ENCODE measurements at places on chromosomes 5 and 9.

DNA sequence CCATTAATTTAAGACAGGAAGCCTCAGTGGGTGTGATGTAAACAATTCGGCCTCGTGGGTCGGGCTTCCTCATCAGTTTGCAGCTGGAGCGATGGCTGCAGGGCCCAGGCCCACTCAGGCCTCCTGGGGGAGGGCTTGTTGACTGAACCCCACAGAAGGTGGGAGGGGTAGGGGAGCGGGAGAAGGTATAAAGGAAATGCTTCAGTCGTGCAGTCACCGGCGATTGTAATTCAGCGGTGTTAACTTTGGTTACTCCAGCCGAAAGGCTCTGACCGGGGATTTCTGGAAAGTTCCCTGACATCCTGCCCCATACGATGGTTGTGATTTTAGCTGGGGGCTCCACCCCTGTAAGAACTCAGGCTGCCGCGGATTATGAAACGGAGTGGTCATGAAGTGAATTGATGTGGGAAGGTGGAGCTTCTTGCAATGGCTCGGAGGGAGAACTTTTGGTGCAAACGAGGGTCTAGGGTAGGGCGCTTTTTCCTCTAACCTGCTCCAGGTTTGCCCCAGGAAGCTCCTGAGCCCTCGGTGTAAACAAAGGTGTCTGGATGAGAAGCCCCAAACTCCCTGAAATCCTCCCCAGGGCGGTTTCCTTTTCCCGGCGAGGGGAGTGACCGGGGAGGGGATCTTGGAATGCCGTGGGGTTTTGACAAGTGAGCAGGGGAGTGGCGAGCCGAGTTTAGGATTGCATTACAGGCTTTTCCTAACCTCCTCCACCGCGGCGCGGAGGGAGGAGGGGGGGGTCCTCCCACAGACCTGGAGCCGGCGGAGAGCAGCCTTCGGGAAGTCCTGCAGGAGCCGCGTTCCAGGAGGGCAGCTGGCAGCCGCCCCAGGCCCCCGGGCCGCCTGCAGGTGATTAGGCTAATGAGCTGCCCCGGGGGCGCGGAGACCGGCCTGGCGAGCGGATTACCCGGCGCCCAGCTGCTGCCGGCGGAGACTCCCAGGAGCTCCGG is 215.5 kb downstream of the PDZD2 start:
- DNase-seq: peak; percentile 36

- DNase-seq: no peak
Observed at GRCh38 chr5:10351199-10351905, 2.1 kb upstream of the MARCHF6 start.

DNA sequence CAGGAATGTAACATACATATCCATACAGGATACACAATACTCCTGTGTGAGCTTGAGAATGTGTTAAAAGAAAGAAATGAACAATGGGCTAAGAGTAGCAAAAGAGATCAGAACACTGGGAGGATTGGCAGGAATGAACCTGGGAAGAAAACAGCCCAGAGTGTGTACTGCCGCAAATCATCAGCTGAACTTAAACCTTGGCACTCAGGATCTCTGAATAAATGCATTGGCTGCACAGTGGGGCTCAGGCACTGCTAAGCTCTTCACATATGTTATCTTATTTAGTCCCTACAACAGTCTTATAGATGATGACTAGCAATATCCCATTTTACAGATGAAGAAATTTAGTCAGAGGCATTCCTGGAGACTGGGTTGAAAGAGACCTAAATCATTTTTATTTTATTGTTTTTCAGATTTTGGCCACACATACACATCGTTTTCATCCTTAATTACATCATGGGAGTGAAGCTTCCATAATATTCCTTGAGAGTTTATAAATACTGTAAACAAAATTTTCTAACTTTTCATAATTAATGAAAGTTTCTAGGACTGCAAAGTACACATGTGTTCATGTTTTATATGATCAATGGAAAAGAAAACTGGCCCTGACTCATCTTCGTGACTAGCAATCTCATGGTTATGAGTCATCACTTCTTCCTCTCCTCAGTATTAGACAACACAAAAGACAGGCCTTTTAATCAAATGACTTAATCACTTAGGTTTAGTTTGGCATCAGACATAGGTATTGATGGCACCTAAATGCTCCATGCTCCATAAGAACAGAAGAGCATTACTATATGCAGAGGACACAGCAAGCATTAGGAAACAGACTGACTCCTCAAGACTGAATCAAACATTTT is 59.2 kb downstream of the CDH18 start:
- no peak for DNase-seq

DNA sequence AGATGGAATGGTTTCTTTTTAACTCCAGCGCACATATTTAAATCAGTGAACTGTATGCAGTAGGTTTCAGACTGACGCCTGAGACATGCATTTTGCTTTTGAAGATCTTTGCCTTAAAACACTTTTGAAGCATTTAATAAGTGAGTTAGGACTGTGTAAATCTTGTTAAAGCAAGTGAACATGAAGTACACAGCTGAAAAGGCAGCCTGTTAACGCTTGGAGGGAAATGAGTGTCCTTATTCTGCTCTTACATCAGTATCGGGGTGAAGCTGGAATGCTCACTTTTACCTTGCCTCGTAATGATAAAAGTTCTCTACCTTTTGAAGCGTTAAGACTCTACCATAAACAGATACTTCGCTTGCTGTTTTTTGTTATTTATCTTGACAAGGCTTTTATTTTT is 552.2 kb downstream of the ZNF608 start:
- no peak for DNase-seq

- DNase-seq: no peak
Observed at GRCh38 chr5:159657771-159658170, 258.5 kb upstream of the ADRA1B start.

DNA sequence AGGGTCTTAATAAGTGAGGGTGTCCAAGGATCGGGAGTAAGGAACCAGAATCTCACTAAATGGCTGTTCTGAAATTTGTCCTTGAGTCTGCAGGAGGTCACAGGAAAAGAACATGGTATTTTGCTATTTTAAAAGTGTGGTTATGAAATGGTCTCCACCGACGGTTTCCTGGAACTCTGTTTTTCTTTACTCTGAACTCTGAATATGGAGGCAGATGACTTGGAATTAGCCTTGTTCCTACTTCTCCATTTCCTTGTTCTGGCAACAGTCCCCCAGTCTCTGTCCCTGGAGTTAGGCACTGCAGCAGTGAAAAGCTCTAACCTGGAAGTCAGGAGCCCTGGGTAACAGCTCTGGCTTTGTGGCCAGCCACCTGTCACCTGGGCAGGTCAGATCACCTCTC is 46.6 kb upstream of the C5orf58 start:
- DNase-seq: peak; percentile 11

DNA sequence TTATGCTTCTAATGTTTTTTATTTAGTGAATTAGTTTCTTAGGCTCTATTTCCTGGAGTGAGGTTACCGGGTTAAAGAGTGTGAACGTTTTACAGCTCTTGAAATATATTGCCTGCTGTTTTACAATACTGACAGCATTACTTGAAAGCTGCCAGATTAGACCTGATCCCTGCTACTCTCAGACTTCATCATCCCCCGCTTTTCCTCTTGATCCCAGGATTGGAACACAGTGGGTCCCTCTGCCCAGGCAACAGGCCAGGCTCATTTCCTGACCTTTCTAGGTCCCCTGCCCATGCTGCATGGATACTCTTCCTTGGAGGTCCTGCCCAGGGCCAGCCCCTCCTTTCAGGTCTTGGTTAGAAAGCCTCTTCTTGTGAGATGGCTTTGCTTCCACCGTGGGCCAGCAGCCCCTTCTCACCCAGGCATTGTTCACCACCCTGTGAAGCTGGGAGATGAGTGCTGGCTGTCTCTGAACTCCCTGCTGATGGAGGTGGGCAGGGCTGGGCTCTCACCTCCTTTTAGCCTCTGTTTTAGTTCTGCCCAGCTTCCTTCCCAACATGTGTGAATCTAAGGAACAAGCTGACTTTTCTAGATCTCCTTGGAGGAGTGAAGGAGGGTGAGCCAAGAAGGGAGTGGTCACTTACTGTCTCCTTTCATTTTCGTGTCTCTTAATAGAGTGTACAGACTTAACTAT is 15.5 kb upstream of the FAM120AOS start:
- DNase-seq: no peak

DNA sequence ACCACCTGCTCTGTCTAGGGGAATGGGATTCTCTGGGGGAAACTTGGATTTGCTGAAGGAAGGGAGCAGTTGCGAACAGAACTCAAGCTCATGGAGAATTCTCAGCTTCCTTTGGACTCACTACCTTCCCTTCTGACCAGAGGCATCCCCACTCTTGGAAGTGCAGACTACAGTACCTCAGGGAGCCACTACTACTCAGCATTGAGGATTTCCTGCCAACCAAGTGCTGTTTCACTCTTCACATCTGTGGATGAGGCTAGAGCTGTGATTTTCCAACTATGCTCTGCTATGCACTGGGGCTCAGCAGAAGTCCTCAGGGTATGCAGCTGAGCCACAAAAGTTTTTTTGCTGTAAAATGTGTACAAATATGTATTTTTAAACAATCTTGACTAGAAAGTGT is 43.9 kb downstream of the MACROH2A1 start:
- no peak for DNase-seq

DNA sequence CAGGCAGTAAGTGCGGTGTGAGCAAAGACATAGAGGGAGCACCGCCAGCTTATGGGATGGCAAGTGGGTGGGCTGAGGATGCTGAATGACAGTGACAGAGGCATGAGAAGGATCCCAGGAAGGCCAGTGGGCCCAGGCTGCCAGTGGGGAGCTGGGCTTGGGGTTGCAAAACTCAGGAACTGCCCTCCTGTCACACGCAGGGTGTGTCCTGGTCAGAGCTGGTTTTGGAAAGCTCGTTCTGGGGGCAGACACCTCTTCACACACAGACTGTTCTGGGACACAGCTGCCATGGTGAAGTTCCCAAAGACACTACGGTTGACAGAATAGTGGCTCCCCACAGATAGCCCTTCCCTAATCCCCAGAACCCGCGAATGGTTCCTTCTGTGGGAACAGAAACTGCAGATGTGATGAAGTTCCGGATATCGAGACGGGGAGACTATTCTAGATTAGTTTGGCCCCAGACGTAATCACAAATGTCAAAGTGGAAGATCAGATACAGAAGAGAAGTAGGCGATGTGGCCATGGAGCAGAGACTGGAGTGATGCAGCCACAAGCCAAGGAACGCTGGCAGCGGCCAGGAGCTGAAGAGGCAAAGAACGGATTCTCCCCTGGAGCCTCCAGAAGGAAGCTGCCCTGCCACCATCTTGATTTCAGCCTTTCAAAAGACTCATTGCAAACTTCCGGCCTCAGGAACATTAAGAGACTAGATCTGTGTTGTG is 159.0 kb downstream of the COL23A1 start:
- DNase-seq: no peak

- no peak for DNase-seq
Observed at GRCh38 chr9:87065981-87066380, 118.7 kb upstream of the GAS1 start.

DNA sequence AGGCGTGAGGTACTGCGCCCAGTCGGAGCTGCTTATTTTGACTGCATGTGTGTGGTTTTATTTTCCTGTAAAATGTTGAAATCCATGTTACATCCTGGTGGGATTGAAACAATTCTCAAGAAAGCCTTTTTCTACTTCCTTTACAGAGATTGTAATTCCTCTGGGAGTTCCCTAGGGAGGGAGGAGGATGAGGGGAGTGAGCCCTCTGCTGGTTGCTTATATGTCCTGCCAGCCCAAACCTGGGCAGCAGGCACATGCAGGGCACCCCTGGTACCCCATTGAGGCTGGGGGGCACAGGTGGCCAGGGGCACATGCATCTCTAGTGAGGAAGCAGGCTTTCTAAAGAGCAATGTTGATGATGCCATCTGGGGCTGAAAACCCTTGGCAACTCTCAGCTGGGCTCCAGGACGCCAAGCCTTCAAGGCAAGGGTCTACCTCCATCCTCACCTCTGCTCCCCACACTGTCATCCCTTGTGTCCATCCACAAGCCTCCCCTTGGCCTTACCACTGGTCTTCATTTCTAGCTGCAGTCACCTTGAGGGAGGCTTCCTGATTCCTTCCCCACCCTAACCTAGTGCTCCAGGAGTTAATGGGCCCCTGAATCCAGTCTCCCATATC is 84.7 kb upstream of the TNFSF8 start:
- DNase-seq: peak; percentile 41

GRCh38 chr5:159975462-159976019 is 33.4 kb upstream of the TTC1 start:
- no peak for DNase-seq

- DNase-seq: no peak
Observed at GRCh38 chr9:36891341-36891811, 142.7 kb downstream of the PAX5 start.

- no peak for DNase-seq
Observed at GRCh38 chr9:131539223-131539923, 6.0 kb upstream of the PRRT1B start.

GRCh38 chr5:133944263-133945185 is 23.9 kb downstream of the C5orf15 start:
- DNase-seq: peak; percentile 73

DNA sequence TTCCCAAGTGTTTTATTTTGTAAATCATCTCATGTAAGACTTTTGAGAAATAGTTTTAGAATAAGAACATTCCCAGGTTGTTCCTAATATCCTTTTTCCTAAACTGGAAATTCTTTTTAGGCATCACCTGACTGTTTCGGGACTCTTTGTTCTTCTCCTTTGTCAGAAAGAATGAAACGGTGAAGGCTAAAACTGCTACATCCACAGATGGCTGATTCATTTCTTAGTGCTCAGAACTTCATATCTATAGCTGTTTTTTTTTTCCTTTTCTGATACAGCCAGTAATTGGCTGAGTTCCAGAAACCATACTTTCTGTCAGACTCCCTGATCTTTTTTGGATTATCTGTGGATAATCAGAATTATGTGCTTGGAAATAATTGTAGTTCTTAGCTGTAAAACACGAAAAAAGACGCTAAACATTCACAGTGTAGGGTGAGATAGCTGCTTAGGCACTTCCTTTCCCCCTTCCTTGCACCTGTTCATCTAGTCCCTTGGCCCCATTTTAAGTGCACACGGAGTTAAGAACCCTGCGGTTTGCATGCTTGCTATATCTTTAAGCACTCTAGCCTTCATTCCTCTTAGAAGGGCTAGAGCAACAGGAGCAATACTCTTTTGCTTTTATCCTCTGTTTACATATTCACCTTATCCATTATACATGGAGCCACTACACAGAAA is 283.9 kb downstream of the PJA2 start:
- no peak for DNase-seq

- DNase-seq: no peak
Observed at GRCh38 chr9:84819491-84819991, 150.0 kb downstream of the NTRK2 start.

GRCh38 chr9:15140051-15140450 is 167.0 kb downstream of the TTC39B start:
- no peak for DNase-seq

GRCh38 chr9:132007371-132008025 is 72.2 kb downstream of the MED27 start:
- DNase-seq: no peak

DNA sequence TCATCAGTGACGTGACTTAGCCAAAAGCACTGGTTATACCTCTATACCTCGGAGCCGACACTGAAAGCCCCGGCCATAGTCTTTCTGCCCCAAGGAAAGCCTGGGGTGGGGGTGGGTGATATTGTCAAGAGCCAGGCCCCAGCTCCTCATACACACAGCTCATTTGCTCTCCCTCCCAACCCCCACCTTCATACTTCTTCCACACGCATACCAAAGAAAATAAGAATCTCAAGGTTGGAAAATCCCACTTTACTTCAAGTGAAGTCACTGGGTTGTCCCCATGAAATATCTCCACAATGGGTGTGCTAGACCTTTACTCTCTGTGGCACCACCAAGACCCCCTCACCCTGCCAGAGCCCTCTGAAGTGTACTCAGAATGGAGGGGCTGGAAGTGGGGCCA is 27.1 kb upstream of the MGAT1 start:
- DNase-seq: no peak

Data from suppressor macrophage (primary cell).